ENCODE measurements at places on chromosomes 5 and 9. TPM values are rescaled to one million over a fixed set of nuclear protein-coding genes. Genes with fewer than 3 reads are reported as not detected.

The ITGA2 gene
- polyA plus RNA-seq, result 0.86 TPM

The BTNL3 gene
- not detected for polyA plus RNA-seq

The PTPRD gene
- polyA plus RNA-seq, result 21.7 TPM

The CDKN2A gene
- 1.3 TPM for polyA plus RNA-seq

The CENPP gene
- polyA plus RNA-seq, result 5.9 TPM

All from ovary (tissue), 10 donors.